ENCODE measurements at places on chromosomes 2 and 18. TPM values are rescaled to one million over a fixed set of nuclear protein-coding genes. Genes with fewer than 3 reads are reported as not detected.

GRCh38 chr2:118609138-118609537, 238.3 kb downstream of the EN1 start:
- no peaks in the 10 kb centered on the region for H3K4me1 ChIP-seq
- no peaks in the 10 kb centered on the region for H3K36me3 ChIP-seq
- no peaks in the 10 kb centered on the region for H3K27me3 ChIP-seq
- DNase-seq: no peak
- no peak overlapping the region for H3K4me3 ChIP-seq

GRCh38 chr2:199668645-199669044, 182.3 kb downstream of the FTCDNL1 start:
- H3K27me3 ChIP-seq: peaks cover 5% of the 10 kb centered on the region
- H3K27ac ChIP-seq: no peak overlapping the region
- no peaks in the 10 kb centered on the region for H3K36me3 ChIP-seq
- no peaks in the 10 kb centered on the region for H3K4me1 ChIP-seq
- H3K4me3 ChIP-seq: no peak overlapping the region

DNA sequence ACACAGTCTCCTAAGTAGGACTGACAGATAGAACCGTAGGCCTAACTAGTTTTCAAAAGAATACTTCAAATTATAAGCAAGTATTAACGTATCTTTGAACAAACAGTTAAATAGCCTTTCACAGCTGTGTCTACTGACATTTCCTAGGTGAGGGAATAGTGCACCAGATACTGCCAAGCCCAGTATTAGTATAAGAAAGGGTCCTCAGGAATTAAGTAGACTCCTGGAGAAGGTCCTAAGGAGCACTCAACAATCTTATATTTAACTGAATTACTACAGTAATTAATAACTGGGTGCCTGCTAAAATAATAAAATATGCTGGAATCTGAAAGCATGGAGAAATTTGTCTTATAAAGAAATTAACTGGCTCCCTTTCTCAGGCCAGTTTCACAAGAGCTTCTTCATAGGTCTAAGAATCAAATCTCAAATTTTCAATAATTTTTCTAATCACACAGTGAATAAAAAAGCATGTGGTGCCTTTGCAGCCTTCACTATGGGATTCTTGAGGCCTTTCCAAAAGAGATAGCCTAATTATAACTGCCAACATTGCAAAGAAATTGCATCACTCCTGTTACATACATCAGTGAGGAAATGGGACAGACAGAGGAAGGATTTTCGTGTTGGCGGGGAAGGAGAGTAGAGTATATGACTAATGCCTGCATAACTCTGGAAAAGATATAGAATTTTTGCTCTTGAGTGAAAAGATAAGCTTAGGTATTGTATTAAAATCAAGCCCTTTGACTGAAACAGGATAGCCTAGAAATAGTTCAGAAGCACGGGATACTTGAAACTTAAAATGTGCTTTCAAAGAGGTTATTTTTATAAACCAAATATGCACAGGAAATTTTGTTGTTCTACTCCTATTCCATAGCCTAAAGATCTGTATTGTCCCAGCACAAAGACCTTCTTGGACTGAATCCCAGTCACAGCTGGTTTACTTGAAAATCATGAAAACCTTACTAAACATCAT, 228.6 kb upstream of the STK17B start:
- no peaks in the 10 kb centered on the region for H3K36me3 ChIP-seq
- H3K27me3 ChIP-seq: no peaks in the 10 kb centered on the region
- no peak overlapping the region for H3K27ac ChIP-seq
- no peak for DNase-seq

DNA sequence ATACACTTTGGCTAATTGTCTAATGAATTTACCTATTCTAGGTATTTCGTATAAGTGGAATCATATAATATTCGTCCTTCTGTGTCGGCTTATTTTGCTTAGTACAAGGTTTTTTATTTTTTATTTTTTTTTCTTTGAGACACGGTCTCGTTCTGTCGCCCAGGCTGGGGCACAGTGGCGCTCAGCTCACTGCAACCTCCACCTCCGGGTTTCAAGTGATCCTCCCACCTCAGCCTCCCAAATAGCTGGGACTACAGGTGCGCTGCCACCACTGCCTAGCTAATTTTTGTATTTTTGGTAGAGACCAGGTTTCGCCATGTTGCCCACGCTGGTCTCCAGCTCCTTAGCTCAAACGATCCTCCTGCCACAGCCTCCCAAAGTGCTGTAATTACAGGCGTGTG, 38.2 kb downstream of the PCBP1 start:
- peak overlapping the region; percentile 99 for H3K27ac ChIP-seq
- no peak for DNase-seq
- H3K4me1 ChIP-seq: peaks cover 76% of the 10 kb centered on the region

DNA sequence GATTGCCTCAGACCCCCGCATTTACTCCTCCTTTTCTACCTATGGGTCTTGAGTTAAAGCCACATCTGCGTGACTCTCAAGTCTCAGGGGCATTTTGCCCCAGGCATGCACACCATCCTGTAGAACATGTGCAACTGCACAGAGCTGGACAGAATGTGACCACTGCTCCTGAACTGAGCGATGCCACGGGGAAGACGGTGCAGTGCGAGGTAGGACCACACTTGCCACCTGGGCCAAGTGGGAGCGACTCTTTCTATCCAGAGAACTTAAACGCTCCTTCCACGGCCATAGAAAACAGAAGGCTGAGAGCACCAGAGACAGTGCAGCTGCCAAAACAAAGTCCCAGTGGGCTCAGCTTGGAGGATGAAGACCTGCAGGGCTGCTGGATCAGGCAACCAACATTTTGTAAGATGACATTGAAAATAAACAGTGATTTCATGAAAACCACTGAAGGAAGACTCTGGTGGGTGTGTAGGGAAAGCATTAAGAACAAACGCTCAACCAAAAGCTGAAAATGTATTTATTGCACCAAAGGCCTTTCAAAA, 149.0 kb upstream of the HDAC4 start:
- H3K27me3 ChIP-seq: peaks cover 7% of the 10 kb centered on the region
- H3K4me3 ChIP-seq: no peak overlapping the region
- H3K27ac ChIP-seq: no peak overlapping the region
- H3K36me3 ChIP-seq: no peaks in the 10 kb centered on the region
- no peak for DNase-seq
- peaks cover 41% of the 10 kb centered on the region for H3K4me1 ChIP-seq

- H3K36me3 ChIP-seq: no peaks in the 10 kb centered on the region
- no peak for DNase-seq
- no peak overlapping the region for H3K27ac ChIP-seq
- H3K4me1 ChIP-seq: no peaks in the 10 kb centered on the region
Measured at GRCh38 chr2:71905205-71905604, 242.5 kb downstream of the CYP26B1 start.

DNA sequence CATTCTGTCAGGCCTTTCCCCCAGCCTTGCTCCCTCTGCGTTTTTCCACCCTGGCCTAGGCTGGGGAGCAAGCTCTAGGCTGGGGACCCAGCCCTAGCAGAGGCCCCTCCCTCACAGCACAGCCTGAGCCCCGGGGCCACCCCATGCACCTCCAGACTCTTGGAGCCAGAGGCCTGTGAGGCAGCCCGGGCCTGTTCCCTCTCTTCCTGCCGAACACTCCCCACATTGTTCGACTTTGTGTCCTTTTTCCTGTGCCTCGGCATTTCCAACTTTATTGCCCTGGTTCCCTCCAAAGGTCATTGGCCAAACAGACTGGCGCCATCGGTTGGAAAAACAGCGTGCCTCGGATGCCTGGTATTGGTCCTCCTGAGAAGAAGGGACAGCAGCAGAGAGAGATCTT, 79.7 kb downstream of the HS1BP3 start:
- H3K4me3 ChIP-seq: no peak overlapping the region
- peaks cover 50% of the 10 kb centered on the region for H3K4me1 ChIP-seq
- peaks cover 3% of the 10 kb centered on the region for H3K27me3 ChIP-seq
- no peak overlapping the region for H3K27ac ChIP-seq

GRCh38 chr2:223916181-223916920, 28.8 kb downstream of the WDFY1 start:
- H3K36me3 ChIP-seq: peaks cover 47% of the 10 kb centered on the region
- no peak overlapping the region for H3K4me3 ChIP-seq
- no peaks in the 10 kb centered on the region for H3K27me3 ChIP-seq

GRCh38 chr2:239499726-239500573, 99.1 kb upstream of the HDAC4 start:
- DNase-seq: no peak
- peaks cover 3% of the 10 kb centered on the region for H3K27me3 ChIP-seq
- no peaks in the 10 kb centered on the region for H3K36me3 ChIP-seq
- no peak overlapping the region for H3K27ac ChIP-seq

DNA sequence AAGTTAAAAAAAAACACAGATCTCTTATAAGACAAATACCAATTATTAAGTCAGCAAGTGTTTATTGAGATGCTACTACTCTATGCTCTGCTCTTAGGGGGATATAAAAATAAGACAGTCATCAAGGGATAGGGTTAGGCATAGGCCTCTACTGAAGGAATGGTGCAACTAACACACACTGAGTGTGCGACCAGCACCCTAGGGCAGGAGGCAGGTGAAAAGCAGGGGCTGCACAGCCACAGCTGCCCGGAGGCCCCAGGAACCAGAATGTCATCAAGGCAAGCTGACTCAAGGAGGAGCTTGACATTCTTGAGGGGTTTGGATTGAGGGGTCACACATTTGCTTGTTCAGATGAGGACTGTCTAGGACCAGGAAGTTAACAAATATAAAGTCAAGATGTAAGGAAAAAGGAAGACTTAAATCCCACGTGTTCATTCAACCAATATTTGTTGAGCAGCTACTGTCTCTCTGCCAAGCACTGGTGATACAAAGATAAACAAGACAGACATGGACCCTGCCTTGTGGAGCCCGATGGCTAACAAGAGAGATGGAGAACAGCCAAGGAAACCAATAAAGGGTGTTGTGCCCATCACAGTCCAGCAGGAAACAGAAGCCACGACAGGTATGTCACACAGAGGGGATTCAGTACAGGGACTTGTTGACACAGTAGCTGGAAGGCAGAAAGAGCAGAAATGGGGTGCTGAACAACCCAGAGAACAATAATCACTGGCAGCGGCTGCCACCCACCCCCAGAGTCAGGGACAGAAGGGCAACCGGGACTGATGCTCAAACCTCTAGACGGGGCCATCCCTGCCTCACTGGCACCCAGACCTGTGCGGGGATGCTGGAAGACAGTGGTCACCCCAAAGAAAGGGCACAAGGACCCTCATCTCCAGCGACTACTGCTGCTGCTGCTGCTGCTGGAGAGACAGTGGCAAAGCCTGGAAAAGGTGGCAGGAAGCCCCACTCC, 45.8 kb upstream of the MAL start:
- no peak overlapping the region for H3K4me3 ChIP-seq
- H3K4me1 ChIP-seq: peaks cover 2% of the 10 kb centered on the region
- peaks cover 17% of the 10 kb centered on the region for H3K27me3 ChIP-seq
- H3K36me3 ChIP-seq: no peaks in the 10 kb centered on the region

DNA sequence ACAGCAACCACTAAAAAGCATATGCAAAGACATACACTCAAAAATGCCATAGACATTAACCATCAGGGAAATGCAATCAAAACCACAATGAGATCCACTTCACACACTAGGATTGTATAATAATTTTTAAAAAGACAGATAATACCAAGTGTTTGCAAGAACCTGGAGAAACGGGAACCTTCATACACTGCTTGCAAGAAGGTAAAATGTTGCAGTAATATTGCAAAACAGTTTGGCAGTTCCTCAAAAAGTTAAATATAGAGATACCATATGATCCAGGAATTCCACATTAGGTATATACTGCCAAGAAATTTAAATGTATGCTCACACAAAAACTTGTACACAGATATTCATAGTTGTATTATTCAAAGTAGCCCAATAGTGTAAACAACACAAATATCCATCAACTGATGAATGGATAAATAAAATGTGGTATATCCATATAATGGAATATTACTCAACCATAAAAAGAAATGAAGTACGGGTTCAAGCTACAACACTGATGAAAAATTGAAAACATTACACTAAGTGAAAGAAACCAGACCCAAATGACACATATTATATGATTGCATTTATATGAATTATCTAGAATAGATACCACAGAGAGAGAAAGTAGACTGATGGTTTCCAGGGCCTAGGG, 14.7 kb upstream of the CHMP3 start:
- H3K4me3 ChIP-seq: no peak overlapping the region
- no peak overlapping the region for H3K27ac ChIP-seq
- no peak for DNase-seq
- H3K27me3 ChIP-seq: no peaks in the 10 kb centered on the region

- H3K27me3 ChIP-seq: no peaks in the 10 kb centered on the region
- no peaks in the 10 kb centered on the region for H3K36me3 ChIP-seq
- no peaks in the 10 kb centered on the region for H3K4me1 ChIP-seq
- no peak overlapping the region for H3K4me3 ChIP-seq
- no peak overlapping the region for H3K27ac ChIP-seq
- DNase-seq: no peak
Measured at GRCh38 chr2:50777954-50778353, 254.0 kb downstream of the NRXN1 start.

DNA sequence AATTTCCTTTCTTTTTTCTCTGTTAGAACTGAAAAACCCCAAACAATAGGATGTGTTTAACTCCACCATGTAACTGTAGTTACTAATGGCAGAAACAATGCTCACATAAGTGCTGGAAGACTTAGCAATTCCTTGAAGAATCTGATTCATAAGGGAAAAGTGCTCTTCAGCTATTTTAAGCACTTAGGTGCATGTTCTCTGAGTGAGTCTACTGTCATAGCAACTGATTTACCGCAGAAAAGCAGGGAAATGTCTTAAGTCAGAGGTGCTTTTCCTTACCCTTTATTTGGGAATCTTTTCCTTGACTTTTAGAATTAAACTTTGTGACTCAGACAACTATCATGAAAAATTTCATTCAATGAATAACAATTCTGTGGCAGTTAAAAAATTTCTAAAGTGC, 65.4 kb upstream of the NABP1 start:
- no peak overlapping the region for H3K27ac ChIP-seq
- no peak for DNase-seq
- H3K4me1 ChIP-seq: peaks cover 6% of the 10 kb centered on the region
- H3K36me3 ChIP-seq: no peaks in the 10 kb centered on the region
- H3K4me3 ChIP-seq: no peak overlapping the region
- no peaks in the 10 kb centered on the region for H3K27me3 ChIP-seq

The POLE4 gene
- 39.9 TPM for total RNA-seq

The KCNE4 gene
- total RNA-seq: not detected

The TMEM163 gene
- 2.3 TPM for total RNA-seq

The RFTN2 gene
- not detected for total RNA-seq

The NT5DC4 gene
- not detected for total RNA-seq

The OSR1 gene
- total RNA-seq: not detected

The NLRC4 gene
- total RNA-seq: 0.08 TPM

The ATOH8 gene
- 0.78 TPM for total RNA-seq

The CFAP65 gene
- not detected for total RNA-seq

The IL1R2 gene
- total RNA-seq: 0.81 TPM

Measured in activated CD4-positive, alpha-beta memory T cell treated with anti-CD3 and anti-CD28 coated beads, Interleukin-2, amount 10 ng/mL, durations not matched to agents 7 days and 5 days (primary cell).